Central memory CD4-positive, alpha-beta T cell (primary cell): ENCODE measurements at places on chromosomes 2 and 18.

DNA sequence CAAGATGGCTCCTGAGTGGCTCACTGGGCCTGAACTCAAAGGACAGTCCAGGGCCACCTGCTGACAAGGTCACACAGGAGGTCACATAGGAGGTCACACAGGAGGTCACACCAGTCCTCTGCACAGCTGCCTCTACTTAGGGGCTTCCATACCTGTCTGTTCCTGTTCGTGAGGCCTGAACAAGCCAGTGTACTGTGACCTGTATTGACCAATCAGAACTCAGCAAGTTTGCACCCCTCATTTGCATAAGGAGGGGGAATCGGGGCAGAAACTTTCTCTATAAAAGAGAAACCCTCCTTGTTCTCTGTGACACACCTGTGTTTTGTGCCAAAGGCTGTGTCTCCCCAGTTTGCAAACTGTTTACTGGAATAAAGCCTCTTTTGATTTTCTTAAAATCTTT, 478.9 kb downstream of the EIPR1 start:
- DNase-seq = no peak

DNA sequence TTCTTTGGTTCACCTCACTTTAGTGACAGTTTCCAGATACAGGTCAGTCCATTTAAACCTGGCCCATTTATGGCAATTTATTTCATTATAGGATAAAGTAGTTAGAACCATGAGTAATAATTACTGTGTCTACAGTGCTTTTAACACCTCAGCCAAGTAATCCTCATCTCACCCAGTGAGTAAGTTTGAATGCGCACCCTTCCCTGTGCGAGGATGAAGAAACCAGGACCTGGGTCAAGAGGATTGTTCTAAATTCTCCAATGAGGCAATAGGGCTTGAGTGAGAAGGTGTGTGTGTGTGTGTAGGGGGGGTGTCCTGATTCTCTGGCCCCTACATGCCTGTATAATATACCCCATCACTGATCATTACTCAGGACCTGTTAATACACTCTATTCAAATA, 854 bp upstream of the MYO1B start:
- DNase-seq = no peak

GRCh38 chr2:145267451-145267850, 747.5 kb upstream of the ZEB2 start:
- DNase-seq = no peak

GRCh38 chr2:29123617-29124349, 8.6 kb downstream of the CLIP4 start:
- DNase-seq = no peak

DNA sequence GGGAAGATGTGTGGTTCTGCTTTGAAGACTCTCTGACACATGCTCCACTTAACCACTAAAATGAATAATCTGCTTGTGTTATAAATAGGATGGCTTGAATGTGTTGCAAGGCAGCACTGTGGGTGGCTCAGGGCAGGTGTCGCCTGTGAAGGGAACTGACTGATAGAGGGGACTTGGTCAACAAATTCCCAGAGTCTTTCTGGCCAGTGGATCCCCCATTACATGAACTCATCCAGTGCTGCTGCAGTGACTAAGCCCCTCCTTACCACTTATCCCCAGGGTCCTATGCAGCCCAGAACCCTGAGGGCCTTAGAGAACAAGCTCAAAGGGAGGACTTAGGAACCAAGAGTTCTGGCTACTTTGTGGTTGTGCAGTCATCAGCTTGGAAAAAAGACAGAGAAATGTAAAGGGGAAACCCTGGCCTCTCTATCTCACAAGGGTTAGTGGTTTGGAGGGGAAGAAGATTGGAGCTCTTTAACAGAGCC, 226.2 kb upstream of the TNP1 start:
- no peak for DNase-seq

DNA sequence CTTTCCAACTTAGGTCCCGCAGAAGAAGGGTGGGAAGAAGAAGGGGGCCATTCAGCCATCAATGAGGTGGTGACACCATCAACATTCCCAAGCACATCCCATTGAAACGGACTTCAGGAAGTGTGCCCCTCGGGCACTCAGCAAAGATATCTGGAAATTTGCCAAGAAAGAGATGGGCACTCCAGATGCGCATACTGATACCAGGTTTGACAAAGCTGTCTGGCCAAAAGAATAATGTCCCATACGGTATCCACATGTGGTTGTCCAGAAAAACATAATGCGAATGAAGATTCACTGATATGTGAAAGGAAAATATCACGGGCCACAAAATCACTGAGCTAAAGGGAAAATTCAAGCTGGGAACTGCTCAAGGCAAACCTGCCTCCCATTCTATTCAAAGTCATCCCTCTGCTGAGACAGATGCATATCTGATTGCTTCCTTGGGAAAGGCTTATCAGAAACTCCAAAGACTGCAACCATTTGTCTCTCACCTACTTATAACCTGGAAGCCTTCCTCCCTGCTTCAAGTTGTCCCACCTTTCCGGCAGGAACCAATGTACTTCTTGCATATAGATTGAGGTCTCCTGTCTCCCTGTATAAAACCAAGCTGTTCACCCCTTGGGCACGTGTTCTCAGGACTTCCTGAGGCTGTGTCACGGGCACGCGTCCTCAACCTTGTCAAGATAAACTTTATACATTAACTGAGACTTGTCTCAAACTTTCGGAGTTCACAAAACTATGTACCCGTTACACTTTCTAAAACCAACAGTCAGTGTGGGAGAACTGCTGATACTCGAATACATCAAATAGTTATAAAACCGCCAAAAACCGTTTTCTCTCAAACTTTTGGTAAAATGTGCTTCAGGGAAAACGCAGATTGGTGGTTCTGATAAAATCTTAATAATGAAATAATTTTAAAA, 1.3 kb upstream of the PDK1 start:
- DNase-seq = no peak

GRCh38 chr2:15745350-15745749, 153.7 kb downstream of the DDX1 start:
- no peak for DNase-seq

- no peak for DNase-seq
Observed at GRCh38 chr2:9303528-9304225, 97.1 kb downstream of the ASAP2 start.

- no peak for DNase-seq
Observed at GRCh38 chr2:185299867-185300266, 438.7 kb upstream of the FSIP2 start.

- no peak for DNase-seq
Observed at GRCh38 chr2:218079943-218080913, 11.2 kb downstream of the RUFY4 start.

- DNase-seq = no peak
Observed at GRCh38 chr2:23745726-23746105, 181.2 kb downstream of the ATAD2B start.

DNA sequence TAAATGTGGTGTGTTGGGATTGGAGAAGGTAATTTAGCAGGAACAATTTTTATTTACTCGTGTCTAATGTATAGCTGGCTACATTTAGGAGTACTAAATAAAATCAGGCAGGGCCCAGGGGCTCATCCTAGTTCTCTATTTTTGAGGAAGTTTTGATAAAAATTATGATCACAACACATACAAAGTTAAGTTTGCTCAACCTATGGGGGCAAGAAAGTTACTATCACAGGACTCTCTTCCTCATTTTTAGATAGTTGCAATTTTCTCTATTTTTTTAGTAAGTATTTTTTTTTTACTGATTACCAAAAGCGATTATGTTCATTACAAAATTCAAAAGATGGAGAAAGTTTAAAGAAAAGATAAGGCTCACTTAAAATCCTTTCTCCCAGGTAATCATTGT, 60.0 kb upstream of the RPE start:
- DNase-seq = no peak

DNA sequence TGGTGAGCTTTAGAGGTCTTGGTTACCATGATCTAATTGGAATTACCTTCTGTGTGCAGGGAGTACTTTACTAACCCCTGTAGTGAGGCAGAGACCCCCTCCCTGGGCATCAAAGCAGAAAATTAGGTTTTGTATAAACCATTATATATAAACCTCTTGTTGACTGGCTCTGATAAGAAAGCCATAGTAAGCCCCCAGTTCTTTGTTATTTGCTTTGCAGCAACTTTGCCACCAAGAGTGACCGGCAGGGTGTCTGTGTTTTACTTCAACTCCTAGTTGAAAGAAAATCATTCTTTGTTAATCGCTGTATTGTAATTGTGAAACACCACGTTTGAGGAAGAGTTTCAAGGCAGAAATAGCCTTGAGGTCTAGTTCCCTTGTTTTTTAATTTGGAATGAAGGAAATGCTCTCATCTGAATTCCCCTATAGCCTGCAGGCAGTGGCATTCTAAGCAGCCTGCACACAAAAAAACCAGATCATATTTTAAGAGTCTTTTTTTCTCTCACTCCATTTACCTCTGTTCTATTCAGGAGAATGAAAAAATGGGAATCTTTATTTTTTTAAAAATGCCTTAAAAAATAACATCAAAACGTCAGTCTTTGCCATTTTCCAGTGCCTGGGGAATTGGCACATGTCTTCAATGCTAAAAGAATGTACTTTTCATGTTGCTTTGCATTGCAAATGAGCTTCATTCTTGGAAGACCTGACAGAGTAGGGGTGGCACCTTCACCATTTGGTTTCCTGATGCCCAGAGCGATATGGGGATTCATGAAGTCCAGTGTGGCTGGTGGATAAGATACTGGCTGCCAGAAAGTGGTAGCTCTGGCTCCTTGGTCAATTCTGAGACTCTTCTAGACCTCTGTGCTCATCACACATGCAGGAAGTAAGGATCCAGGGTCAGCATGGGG, 338.1 kb downstream of the SLC4A3 start:
- no peak for DNase-seq

DNA sequence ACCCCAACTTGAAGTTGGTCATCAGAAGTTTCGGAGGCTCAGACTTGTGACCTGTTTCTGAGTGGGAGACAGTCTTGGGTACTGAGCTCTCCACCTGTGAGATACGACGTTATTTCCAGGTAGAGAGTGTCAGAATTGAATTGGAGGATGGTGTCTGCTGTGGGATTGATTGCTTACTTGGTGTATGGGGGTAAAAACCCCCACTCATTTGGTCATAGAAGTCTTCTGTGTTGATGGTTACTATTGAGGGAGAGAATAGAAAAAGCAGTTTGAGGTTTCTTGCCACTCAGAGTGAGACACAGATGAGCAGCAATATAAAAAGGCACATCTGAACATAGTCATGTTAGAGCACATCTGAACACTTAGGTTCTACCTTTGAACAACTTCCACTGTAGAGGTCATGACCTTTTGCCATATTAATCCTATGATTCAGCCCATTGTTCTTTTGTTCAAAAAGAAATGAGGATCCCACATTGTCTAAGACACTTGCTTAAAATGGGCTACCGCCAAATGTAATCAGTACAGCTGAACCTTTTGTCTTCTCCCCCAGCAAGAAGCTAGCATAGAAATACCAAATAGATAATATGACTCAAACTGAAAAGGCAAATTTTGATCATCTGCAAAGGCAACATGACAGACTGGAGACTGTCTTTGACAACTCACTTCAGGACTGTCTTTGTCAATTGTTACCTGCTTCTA, 73.3 kb downstream of the NAB1 start:
- no peak for DNase-seq

DNA sequence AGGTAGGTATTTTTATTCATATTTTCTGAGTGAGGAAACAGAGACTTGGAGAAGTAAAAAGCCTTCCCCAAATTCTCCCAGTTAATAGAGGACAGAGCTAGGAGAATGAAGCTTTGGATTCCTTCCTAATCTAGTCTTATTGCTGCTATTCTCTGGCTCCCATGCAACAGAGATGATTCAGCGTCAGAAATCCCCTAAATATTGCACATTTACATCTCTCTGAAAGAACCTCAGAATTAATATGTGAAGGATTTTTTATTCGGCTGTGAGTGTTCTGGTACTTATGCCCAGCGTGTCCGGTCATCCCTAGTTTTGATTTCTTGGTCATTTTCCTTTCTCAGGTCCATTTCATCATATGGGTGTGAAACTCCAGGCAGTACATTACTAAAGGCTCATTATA, 91.2 kb upstream of the SESTD1 start:
- DNase-seq = no peak

DNA sequence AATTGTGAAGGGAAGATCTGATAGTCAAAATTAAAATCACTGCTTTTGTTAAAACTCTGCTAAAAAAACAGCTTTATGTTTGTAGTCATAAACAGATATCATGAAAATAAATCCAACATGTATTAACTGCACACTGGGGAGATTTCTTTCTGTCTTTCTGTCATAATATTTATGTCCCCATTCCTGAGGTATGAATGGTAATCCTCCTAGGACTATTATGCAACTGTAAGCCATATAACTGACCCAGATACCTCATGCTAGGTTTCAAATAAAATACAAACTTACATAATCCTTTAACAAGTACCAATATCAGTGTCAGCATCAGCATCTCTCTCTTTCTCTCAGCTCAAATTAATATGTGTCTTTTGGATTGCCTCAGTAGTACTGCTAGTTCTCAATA, 18.2 kb downstream of the IFIH1 start:
- no peak for DNase-seq

DNA sequence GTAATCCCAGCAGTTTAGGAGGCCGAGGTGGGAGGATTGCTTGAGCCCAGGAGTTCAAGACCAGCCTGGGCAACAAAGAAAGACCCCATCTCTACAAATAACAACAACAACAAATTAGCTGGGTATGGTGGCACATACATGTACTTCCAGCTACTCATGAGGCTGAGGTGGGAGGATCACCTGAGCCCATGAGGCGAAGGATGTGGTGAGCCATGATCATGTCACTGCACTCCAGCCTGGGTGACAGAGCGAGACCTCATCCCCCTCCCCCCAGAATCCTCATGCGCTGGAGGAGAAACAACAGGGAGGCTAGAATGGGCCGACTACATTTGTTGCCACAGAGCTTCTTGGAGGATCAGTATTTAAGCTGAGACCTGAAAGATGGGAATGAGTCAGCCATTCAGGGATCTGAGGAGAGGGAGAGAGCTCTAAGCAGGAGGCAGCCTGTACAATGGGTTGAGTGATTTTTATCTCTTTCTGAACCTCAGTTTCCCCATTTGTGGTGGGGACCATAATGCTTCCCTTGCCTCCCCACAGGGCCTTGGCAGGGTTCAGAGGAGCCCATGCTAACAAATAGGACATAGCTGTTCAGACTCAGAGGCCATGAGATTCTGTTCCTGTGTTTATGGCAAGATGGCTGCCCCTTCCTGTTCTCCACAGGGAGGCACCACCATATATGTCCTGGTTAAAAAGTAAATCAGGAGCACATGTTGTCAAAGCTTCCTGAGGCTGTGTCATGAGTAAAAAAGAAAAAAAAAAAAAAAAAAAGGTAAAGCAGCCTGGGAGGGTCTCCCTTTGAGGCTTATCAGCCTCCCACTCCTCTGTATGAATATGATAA, 131.4 kb upstream of the HAAO start:
- no peak for DNase-seq

- peak; percentile 15 for DNase-seq
Observed at GRCh38 chr2:166802475-166802874, 85.8 kb upstream of the XIRP2 start.

DNA sequence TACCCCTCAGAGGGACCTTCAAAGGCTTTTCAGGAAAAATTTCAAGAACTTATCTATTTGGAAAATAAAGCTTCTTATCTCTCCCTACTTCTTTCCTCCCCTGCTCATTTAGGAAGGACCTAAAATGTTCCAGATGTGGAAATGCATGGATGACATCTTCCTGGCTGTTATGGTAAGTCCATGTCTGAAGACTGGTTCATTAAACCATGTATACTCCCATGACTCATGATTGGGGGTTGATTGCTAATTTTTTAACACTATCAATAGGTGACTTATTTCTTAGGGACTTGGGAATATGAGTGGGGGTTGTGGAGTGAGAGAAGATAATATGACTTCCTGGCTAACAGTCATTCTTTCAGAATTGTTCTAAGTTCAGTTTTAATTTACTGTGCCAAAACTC, 104.0 kb upstream of the PARD3B start:
- DNase-seq = no peak

GRCh38 chr2:179588486-179589145, 272.8 kb downstream of the ZNF385B start:
- no peak for DNase-seq

- DNase-seq = no peak
Observed at GRCh38 chr2:38120829-38121228, 44.9 kb upstream of the CYP1B1 start.
